ENCODE measurements at places on chromosomes 5 and 9. TPM values are rescaled to one million over a fixed set of nuclear protein-coding genes. Genes with fewer than 3 reads are reported as not detected.
A peak's percentile ranks its signal among the peaks of the same experiment; 100 is the strongest.

ANKRD55 gene
- total RNA-seq = not detected

SPOCK1 gene
- not detected for total RNA-seq

ZFP2 gene
- total RNA-seq = 1.8 TPM

SPINK6 gene
- not detected for total RNA-seq

C9orf50 gene
- not detected for total RNA-seq

CWC27 gene
- 27.5 TPM for total RNA-seq

ZNF79 gene
- 16.1 TPM for total RNA-seq

PLPP7 gene
- 2.9 TPM for total RNA-seq

DNA sequence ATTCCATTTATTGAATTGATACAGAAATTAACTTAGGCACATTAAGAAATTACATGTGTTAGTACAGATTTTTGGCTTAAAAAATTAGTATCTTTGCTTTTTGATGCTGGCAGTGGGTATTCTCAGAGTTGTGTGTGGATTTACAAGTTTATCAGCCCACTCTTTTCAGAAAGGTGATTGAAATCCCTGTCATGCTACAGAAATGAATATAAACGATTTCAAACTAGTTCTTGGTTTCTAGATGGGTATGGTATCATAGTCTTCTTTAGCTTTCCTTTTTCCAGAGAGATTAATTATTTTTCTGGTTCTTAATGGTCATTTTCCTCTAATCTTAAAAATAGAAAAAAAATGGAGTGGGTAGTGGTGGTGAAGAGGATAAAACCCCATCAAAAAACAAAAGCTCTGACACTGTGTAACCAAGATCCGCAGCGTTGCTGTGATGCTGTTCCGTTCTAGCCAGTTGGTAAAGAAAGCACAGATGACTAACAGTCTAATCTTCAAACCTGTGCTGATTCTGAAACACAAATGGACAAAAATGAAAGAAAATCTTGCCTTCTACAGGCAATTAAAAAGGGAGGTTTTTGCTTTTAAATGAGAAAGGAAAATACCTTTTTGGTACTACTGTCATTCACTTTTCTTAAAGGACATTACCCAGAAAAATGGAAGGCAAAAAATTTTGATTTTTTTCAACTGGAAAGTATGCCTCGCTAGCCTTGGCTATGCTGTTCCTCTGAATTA is 5.2 kb downstream of the LRRTM2 start:
- no peak for DNase-seq

DNA sequence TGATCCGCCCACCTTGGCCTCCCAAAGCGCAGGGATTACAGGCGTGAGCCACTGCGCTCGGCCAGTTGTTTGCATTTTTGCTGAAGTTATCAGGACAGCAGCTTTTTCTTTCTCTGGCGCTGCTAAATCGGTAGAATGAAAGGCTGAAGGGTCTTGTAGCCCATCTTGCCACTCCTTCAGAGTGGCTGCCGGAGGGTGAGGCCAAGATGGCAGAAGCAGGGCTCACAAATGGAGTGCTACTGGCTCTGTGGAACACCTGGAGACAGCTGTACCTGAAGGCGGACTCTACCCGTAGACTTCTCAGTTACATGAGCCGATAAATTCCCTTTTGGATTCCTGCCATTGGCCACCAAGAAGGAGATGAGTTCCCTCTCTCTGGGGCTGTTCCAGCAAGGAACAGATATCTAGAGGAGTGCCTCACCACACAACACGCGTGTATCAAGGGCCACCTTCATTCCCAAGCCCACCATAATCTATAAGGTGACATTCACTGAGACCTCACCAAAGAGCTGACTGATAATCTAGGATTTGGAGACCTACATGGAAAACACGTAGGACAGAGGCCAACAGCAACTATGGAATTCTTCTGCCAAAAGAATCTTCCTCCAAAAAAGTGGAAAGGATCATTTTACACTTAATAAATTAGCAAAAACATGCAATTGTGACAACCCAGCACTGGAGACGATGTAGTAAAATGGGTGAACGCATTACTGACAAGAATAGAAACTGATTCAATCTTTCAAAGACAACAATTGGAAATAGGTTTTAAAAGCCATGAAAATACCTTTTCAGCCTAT is 21.8 kb downstream of the STK10 start:
- DNase-seq = no peak

- DNase-seq = no peak
Measured at GRCh38 chr9:107918749-107919148, 429.2 kb upstream of the KLF4 start.

GRCh38 chr5:132466433-132467286 is 23.9 kb downstream of the IRF1 start:
- peak; percentile 72 for DNase-seq

GRCh38 chr5:146173597-146173996 is 8.9 kb downstream of the LARS1 start:
- peak; percentile 45 for DNase-seq

- no peak for DNase-seq
Measured at GRCh38 chr9:37383876-37384746, 38.4 kb upstream of the GRHPR start.

DNA sequence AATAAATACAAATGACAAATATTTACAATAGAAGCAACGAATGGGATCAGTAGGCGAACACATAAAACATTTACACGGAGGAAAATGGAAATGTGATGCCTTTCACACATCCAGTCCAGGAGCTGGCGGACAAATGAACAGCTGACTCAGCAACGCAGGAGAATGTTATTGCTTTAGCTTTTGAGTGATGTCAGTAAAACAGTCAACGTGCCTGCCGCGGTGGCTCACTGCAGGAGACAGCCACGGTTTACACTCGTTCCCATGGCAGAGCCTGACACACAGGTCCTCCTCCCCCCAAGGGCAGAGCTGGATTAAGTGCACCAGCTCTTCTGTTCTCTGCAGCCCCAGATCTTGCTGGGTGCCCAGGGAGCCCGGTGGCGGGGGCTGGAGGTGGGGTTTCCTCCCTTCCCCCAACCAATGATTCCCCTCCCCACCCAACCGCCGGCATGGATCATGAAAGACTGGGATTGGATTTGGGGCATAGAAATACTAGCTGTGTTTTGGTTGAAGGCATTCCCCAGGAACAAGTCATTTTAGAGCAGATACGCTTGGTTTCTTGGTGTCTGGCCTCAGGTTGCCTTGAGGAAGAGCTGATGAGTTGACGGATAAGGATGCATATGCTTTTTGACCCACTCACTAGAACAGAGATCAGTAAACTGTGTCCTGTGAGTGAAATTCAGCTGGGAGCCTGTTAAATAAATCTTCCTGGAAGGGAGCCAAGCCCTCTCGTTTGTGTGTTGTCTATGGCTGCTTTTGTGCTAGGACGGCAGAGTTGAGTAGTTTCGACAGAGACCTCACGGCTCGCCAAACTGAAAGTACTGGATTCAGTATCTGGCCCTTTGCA is 12.5 kb downstream of the STC2 start:
- no peak for DNase-seq

- no peak for DNase-seq
Measured at GRCh38 chr5:64947031-64947430, 178.3 kb downstream of the CWC27 start.

DNA sequence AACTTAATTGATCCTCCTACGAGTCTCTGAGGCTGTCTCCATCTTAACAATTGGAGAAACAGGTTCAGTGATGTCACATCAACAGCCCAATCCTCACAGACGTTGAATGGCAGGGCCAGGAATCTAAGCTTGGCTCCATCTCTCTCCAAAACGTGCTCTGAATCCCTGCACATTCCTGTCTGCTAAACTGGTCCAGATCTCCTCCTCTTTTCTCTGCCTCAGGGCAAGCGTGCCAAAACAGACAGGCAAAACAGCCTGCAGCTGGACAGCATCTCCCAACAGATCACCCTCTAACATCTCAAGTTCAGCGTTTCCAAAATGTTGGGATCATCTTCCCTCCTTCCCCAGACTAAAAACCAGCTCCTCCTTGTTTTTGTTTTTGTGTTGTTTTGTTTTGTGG is 6.6 kb downstream of the FBP1 start:
- no peak for DNase-seq

- DNase-seq = no peak
Measured at GRCh38 chr9:76352026-76352620, 42.1 kb downstream of the RFK start.

- DNase-seq = no peak
Measured at GRCh38 chr9:130858739-130859705, 24.0 kb downstream of the ABL1 start.

DNA sequence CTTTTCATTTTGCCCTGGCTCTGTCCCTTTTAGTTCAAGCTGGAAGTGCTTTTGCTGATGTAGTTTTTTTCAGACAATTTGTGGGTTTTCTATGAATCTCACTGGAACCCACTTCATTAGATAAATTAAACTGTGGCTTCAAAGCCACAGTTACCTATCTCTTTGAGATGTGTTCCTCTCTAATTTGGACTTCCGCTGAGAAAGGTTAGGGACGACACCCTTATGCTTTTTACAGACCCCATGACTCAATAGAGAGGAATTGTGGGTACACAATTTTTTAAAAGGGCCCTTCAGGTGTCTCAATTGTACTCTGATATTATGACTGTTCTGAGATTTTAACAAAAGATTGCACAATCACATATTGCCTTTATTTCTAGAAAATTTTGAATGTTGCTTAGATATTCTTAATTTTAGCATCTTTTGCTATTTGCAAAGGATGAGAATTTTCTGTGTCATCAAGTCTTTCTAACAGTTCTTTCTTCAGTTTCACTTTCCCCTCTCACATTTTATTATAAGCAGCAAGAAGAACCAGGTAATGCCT is 110.6 kb downstream of the GADD45G start:
- DNase-seq = no peak

DNA sequence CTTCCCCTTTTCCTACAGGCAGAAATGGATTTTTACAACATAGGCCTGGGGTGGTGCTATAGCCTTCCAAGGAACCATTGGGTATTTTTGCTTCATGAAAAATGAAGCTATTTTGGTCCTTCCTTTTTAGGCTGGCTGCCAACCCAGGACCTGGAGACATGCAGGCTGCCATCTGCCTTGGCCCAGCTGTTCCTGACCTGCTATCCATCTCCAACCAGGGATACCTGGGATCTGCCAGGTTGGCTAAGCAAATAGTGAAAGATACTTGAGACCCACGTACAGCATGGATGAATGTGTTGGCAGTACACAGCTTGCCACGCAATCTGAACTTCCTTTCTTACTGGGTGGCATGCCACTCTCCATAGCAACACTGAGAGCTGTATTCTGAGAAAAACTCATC is 31.1 kb downstream of the MRPS27 start:
- DNase-seq = no peak

DNA sequence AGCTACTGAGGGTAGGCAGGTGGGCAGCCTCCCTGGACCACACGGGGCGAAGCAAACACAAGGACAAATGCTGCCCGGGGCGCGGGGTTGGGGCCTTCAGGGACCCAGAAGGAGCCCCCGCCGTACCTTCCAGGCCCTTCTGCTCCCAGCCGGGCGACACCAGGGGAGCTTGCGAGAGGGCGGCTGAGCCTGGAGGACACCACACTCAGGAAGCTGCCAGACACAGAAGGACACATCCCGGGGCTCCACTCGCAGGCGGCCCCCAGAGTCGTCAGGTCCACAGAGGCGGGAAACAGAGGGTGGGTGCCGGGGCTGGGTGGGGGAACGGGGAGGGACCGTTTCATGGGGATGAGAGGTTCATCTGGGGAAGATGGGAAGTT is 58.5 kb upstream of the UBAC1 start:
- no peak for DNase-seq

- DNase-seq = no peak
Measured at GRCh38 chr9:8845376-8845775, 1045.8 kb upstream of the DMAC1 start.

- DNase-seq = no peak
Measured at GRCh38 chr9:17623965-17624364, 45.1 kb downstream of the SH3GL2 start.

- no peak for DNase-seq
Measured at GRCh38 chr9:79535534-79535933, 36.2 kb upstream of the TLE4 start.

GRCh38 chr9:136105398-136106135 is 10.5 kb upstream of the NACC2 start:
- DNase-seq = no peak

- no peak for DNase-seq
Measured at GRCh38 chr5:116375926-116376325, 198.7 kb downstream of the SEMA6A start.

DNA sequence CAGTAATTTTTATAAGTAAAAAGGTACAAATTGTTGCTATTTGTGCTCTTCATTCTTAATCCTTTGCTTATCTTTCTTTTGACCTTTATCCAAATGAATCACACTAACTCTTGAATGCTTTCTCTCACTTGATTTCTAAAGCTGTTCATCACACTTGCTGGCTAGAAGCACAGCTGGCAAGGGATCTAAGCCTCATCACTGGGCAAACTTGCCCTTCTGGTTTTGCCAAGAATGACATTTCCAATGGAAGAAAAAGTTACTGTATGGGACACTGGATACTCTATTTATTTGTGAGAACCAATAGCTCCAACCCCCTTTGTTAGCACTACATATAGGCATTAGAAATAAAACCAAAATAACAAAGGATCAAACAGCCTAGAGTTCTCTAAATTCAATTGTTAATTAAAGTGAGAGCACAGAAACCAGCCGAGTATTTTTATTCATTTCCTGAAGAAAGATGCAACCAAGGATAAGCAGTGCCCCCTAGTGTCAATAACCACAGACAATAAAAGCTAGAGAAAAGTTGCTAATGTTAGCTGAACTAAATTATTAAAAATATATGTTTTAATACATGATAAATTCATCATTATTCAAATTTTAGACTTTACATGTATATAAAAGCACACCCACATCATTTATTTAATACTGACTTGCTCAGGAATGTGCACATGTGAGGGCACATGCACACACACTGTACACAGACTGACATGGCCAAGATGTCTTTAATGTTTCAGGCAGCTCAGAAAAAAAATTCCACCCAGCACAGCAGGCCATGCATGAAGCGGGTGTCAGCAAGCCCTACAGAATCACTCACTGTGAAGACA is 59.8 kb upstream of the POU5F2 start:
- peak; percentile 44 for DNase-seq

GRCh38 chr5:161966564-161966963 is 101.0 kb upstream of the GABRG2 start:
- DNase-seq = no peak

GRCh38 chr9:76962732-76963131 is 56.7 kb upstream of the FOXB2 start:
- DNase-seq = no peak

GRCh38 chr9:34374905-34375552 is 1.7 kb downstream of the MYORG start:
- DNase-seq = no peak

- no peak for DNase-seq
Measured at GRCh38 chr5:32231929-32232328, 57.8 kb upstream of the GOLPH3 start.

All from B cell (primary cell).